ENCODE measurements at places on chromosomes 16 and 17.

GRCh38 chr17:68248199-68248825 lies 469 bp downstream of the AMZ2 start:
- no peak for DNase-seq

- DNase-seq: no peak
Observed at GRCh38 chr16:84448444-84448843, 56.0 kb downstream of the MEAK7 start.

- DNase-seq: no peak
Observed at GRCh38 chr16:74141015-74141414, 155.6 kb upstream of the PSMD7 start.

GRCh38 chr17:16100737-16101400 lies 101.2 kb downstream of the TTC19 start:
- DNase-seq: no peak

DNA sequence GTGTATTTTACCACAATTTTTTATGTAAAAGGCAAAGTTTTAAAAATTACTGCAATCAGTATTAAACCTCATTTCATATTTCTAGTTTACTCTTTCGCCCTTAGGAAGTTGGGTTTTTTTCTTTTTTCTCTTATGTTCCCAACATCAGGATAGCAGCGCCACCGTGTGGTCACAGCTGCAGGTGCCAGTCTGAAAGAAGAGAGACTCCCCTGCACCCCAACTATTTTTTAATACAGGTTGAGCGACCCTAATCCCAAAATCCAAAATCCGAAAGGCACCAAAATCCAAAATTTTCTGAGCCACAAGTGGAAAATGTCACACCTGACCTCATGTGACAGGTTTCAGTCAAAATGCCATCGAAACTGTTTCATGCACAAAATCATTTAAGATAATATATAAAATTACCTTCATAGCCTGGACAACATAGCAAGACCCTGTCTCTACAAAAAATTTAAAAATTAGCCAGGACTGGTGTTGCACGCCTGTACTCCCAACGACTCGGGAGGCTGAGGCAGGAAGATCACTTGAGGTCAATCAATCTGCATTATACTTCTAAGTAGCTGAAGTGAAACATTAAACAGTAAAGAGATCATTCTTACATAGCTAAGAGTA lies 21.8 kb upstream of the ASGR2 start:
- DNase-seq: no peak

DNA sequence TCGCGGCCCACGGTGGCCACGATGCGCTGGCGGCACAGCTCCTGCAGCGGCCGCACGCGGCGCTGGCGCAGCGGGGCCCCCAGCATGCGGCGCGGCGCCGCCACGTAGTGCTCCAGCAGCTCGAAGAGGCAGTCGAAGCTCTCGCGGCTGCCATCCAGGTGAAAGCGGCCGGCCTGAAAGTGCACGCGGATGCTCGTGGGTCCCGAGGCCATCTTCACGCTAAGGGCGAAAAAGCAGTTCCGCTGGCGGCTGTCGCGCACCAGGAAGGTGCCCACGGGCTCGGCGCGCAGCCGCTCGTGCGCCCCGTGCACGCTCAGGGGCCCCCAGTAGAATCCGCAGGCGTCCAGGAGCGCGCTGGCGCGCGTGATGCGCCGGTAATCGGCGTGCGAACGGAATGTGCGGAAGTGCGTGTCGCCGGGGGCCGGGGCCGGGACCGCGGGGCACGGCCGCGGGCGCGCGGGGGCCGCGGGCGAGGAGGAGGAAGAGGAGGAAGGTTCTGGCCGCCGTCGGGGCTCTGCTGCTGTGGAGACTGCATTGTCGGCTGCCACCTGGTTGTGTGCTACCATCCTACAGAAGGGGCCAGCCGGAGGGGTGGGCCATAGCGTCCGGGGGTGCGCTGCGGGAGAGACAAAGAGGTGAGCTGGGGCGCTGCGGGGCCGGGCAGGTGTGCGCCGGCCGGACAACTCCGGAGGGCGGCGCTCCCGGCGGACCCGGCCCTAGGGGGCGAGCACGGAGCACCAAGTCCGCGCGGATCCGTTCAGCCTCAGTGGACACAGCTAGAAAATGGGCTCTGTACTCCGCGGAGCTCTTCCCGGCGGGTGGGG lies 879 bp downstream of the SOCS1 start:
- peak; percentile 25 for DNase-seq
